CD4-positive, alpha-beta T cell treated with Interferon gamma for 1 hour (primary cell): ENCODE measurements at places on chromosomes 7 and 10.

DNA sequence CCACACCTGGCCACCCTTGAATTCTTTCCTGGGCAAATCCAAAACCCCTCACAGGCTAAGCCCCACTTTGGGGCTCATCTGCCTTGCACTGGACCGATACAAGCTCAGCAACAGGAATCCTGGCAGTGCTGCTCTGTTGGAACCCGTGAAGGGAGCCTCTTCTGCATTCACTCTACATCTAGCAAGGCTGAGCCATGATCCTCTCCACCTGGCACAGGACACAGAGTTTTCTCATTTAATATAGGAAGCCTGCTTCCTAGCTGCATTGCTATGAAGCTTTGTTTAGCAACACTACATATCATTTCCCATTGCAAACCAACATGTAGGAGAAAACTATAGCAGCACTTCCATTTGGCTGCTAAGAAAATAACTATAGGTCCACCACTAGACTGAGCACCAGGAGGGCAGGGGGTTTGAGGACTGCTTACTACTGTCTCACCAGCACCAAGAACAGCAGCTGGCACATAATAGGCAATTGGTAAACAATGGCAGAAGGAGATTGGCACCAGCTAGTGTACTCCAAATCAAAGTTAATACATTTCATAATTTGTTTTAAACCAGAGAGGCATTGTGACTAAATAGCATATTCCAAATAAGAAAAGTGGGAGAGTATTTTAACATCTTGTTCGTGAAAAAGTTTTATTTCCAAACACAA is 56.1 kb downstream of the CPVL start:
- no peak for DNase-seq

GRCh38 chr7:128270826-128271272 is 29.8 kb downstream of the LEP start:
- DNase-seq, result no peak

- DNase-seq, result no peak
These were observed 362.8 kb upstream of the MBL2 start for GRCh38 chr10:53135213-53135896.

DNA sequence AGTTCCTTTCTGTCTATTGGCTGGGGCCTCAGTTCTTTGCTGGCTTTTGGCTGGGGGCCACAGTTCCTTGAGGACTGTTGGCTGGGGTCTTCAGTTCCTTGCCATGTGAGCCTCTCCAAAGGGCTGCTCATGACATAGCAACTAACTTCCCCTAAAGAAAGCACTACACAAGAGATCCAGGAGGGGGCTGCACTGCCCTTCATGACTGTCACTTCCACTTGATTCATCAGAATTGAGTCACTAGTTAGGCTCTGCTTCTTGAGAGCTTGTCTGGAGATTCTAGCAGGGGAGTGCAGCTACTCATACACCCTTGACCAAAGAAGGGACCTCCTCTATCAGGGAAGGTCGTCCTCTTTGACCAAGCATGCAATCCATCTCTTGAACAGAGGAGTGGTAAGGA is 38.0 kb upstream of the MKX start:
- no peak for DNase-seq

- no peak for DNase-seq
These were observed 43.4 kb downstream of the FAM20C start for GRCh38 chr7:235576-236395.

DNA sequence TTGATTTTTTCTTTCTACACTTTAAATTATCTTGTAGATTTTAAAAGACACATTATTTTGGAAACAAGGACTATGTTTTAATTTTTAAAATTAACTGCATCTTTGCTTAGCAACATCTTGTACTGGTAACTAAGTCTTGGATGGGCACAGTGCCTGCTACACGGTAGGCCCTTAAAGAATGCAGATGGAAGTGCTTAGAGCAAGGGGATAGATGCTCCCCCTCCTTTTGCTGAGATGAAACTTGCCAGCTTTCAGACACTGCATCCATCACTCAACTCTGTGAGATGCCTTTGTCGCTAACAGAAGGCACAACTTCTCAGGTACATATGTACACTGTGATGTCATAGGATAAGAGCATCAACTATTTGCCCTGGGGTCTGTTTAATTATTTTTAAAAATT is 103.9 kb downstream of the LRRC18 start:
- no peak for DNase-seq

DNA sequence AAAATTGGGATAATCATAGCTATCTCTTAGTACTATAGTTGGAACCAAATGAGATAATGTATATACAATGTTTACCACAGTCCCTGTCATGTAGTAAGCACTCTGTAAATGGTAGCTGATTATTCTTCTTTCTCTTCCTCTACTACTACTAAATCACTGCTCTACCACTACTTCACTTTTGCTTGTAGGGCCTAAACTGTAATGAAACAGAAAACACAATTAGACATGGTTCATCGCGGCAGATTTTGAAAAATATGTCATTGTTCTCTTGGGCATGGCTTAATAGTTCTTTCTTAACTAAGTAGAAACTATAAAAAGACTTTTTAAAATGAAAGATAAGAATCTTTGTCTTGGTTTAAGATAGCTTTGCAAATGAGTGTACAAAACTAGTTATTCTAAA is 34.9 kb downstream of the R3HCC1L start:
- DNase-seq, result no peak

GRCh38 chr10:24451325-24451820 is 242.4 kb downstream of the KIAA1217 start:
- DNase-seq, result no peak

DNA sequence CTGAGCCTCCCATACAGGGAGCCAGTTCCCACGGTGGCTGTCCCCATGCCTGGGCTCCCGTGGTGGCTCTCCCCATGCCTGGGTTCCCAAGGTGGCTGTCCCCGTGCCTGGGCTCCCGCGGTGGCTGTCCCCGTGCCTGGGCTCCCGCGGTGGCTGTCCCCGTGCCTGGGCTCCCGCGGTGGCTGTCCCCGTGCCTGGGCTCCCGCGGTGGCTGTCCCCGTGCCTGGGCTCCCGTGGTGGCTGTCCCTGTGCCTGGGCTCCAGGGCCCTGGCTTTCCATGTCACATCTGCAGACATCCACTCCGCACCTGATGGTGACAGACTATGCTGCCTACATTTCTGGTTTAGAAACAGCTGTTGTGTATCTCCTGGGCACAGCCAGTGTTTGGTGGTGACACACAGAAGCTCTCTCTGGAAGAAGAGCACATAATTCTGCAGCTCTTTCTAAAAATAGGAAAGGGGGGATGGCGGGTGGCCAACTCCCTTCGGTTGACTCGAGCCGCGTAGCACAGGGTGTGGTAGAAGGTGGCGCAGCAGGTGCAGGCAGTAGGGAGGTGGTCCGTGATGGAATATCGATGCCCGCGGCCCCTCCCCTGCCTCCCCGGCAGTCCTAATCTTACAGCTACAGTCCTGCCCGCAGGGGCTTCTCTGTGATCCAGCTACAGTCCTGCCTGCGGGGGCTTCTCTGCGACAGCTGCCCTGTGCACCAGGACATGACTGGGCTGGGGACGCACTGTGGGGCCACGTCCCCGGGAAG is 251.2 kb downstream of the DNAJB6 start:
- no peak for DNase-seq

GRCh38 chr10:120161111-120161510 is 268.6 kb downstream of the SEC23IP start:
- DNase-seq, result no peak

- peak; percentile 20 for DNase-seq
These were observed 40.0 kb upstream of the SORBS1 start for GRCh38 chr10:95601116-95601719.

DNA sequence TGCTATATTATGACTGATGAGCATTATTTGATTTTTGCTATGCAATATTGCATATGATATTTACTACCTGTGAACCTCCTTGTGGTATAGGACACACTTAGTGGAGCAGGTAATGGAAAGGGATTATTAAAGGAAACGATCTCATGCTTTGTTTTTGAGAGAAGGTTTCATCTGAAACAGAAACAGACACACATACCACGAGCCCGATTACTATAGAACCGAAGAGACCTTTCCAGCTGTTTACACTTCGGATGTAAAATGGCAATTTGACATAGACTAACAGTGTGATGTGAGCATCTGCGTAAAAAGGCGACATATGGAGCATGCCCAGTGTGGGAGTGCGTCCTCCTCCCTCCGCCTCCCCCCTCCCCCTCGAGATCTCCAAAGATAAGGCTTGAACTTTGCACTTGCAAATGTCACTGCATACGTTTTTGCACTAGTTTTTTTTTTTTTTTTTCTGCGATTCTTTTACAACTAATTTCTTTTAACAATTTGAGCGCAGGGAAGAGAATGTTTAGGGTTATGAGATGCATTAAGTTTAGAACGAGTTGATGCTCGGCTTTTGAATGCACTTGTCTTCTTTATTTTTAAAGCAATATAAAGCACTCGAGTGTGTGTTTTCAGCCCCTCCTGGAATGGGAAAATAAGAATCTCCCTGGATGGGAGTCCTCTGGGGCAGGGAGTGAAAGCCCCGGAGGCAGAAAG is 251.0 kb downstream of the NSUN6 start:
- DNase-seq, result no peak

GRCh38 chr10:124975977-124976514 is 34.1 kb downstream of the ZRANB1 start:
- DNase-seq, result no peak

DNA sequence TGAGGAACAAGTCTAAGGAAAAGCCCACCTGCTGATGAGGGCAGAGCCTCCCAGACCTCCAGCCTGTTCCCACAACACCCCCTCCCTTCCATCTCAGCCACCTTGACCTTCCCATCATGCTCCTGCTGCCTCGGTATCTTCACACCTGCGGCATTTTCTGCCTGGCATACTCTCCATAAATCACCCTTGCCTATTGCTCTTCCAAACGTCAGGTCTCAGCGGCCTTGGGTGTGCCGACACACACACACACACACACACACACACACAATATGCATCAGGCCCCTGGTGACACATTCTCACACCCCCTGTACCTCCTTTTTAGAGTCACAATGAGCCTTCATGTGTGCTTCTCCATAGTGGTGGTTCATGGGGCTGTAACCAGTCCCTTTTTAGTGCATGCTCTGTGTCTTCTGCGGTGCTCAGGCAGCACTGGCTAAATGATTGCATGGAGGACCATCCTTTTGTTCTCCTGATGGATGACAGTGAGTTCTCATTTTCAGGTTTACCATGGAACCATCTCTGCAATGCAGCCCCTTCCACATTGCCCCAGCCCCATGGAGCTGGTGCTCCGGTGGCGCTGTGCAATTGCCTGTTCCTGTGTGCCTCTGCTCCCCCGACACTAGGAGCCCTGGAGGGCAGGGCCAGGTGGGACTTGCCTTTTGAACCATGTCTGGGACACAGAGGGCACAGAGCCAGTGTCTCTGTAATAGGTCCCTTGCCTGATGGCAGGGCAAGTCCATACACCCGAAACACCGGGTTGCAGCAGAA is 4.5 kb downstream of the ADIRF start:
- DNase-seq, result no peak

- no peak for DNase-seq
These were observed 14.1 kb downstream of the NRCAM start for GRCh38 chr7:108442039-108442568.

DNA sequence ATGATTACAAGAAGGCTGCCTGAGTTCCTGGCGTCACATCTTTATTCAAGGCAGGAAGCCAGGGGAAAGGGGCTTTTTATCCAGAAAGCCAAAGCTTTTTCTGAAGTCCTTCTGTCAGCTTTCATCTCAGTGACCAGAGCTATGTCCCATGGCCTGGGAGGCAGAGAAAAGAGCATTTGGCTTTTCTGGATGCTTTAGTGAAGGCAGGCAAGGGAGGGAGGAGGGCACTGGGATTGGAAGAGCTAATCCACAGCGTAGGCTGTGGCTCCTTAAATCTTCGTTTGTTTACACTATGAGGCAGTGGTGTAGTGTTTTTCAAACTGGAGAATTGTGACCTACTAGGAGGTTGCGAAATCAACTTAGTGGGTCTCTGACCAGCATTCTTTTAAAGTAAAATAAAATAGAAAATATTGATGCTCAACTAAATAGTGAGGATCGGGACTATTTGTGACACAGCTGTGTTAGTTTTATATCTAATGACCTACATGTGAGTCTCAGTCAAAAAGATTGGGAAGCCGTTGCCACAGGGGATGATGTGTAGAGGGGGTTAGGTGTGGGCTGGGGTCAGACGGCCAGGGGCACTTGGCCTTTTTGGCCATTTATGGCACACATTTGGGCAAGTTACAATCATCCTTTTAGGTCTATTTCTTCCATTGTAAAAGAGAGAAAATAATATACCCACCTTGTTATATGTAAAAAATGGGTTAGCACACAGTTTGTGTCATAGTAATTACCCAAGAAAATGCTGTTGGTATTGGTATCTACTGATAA is 14.1 kb downstream of the CRYGN start:
- DNase-seq, result no peak

DNA sequence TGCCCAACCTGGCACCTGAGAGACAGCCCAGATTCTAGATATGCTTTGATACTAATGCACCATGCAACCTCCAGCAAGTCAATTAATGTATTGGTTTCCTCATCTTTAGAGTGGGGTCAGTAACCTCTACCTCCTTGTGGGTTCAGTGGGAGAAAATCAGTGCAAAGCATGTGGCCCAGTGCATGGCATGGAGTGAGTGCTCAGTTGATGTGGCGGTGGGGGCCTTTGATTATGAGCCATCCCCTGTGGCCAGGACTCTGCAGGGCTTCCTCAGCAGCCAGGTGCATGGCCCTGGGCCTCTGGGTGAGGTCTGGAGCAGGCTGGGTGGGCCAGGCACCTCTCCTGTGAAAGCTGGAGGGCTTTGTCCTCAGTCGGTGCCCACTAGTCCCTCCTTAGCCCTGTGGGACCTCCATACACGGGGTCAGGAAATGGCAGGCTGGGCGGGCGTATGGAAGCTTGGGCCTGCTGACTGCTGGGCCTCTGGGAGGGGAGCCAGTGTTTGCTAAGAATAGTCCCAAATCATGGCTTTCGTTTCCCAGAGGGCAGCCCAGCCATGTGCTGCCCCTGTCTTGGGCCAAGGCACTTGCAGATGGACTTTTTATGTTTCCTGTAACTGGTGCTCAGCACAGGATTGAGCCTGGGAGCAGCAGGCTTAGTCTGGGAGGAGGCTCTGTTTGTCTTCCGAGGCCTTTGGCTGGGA is 3.4 kb downstream of the PALD1 start:
- DNase-seq, result no peak

GRCh38 chr10:114380060-114380459 is 24.2 kb downstream of the AFAP1L2 start:
- no peak for DNase-seq
